Fibroblast of skin of scalp (primary cell): ENCODE measurements at places on chromosomes 13 and 19.
A peak's percentile ranks its signal among the peaks of the same experiment; 100 is the strongest.

GRCh38 chr19:6020972-6021805 is 43.2 kb upstream of the RANBP3 start:
- DNase-seq: no peak

GRCh38 chr19:8456064-8456463 is 11.3 kb downstream of the HNRNPM start:
- DNase-seq: no peak

DNA sequence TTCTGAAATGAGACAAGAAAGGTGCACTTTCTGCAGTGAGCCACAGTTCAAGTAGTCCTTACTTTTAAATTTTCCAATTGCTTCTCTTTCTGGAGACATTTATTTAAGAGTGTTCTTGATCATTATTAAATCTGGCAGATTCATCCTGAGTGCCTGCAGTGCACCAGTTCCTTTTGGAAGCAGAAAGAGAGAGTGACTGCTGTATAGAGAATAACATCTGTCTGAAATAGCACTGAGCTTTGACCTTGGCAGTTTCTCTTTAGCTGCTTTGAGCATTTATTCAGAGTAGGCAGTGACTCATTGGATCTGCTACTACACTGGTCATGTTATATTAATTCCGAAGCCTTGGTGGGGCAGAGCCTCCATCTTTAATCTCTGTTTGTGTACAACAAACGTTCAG is 1373.7 kb downstream of the PCDH9 start:
- peak; percentile 24 for DNase-seq

GRCh38 chr19:51071095-51071405 is 6.2 kb upstream of the KLK13 start:
- DNase-seq: no peak

GRCh38 chr19:38291855-38292254 is 12.2 kb upstream of the C19orf33 start:
- no peak for DNase-seq
